Activated CD4-positive, alpha-beta T cell treated with anti-CD3 and anti-CD28 coated beads for 24 hours (primary cell): ENCODE measurements at places on chromosomes 6 and 20.
A peak's percentile ranks its signal among the peaks of the same experiment; 100 is the strongest.

DNA sequence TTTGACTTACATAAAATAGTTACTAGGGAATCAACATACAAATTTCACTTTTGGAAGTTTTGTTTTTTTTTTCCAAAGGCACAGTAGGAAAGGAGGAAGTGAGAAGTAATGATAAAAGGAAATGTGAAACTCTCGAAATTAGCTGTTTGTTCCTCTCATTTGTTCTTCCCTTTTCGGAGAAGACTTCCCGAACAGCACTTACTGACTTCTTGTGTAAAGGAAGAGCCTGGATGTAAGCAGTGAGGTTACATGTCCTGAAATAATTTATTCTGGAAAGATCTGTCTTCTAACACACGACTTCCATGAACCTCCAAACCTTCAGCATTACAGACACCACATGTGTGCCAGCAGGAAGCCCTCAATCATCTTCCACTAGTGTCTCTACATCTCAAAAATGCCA is 59.1 kb downstream of the KIF16B start:
- no peak for DNase-seq

- no peak for DNase-seq
These were observed 273.0 kb downstream of the CDH4 start for GRCh38 chr20:61524951-61525666.

DNA sequence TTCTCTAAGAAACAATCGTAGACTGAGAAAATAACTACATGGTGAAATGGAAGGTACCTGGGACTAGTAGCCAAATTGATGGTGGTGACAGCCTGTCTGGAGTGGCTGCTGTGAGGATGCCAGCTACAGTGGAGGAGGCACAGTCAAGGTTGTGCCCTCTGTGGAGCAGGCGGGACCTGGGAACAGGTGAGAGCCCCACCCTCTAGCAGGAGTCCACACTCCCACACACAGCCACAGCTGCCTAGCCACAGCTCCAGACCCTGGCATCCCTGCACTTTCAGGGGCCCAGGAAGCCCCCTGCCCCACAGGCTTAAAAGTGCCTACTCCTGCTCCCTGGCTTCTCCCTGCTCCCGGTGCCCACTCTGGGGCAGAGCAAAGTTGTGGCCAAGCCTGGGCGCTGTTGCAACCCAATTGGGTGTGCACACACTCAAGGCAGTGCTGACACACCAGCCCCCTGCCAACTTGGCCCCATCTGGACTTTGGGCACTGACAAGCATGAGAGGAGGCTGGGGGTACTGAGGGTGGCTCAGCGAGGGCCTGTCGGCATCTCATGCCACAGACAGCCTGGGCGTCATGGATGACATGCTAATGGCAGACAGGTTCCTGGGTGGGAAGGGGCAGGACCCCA is 548.7 kb downstream of the TBC1D32 start:
- no peak for DNase-seq

GRCh38 chr20:56469077-56469449 is 636 bp downstream of the RTF2 start:
- no peak for DNase-seq

- DNase-seq: no peak
These were observed 156.8 kb upstream of the GRIK2 start for GRCh38 chr6:101236709-101237108.

- peak; percentile 33 for DNase-seq
These were observed 24.7 kb upstream of the ASXL1 start for GRCh38 chr20:32333181-32333987.

DNA sequence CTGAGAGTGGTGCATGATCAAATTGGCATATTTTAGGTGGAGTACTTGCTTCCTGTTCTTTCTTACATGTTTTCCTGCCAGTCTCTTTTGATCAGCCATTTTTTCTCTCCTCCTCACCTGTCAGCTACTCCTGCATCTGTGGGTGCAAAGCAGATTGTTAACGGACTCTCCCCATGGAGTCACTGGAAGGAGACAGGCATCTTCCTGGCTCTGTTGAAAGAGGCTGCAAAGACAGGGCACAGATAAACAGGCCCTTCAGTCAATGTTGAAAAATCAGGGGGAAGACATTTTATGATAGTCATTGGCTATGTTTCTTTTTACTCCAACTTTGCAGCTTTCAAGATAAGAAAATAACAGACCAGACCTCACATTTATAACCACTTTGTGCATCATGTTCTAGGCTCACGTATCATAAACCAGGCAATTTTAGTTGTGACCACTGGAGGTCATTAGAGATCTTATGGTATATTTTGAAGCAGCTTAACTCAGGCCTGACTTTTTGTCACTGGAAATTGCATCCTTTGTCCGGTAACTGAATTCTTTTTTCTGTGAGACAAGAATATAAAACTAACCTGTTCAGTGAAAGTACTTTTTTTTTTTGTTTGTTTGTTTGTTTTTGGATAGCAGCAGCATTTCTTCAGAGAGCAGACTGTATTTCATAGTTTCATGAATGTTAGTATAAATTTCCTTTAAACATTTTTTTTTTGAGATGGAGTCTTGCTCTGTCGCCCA is 20.1 kb downstream of the ECT2L start:
- DNase-seq: no peak

GRCh38 chr20:23658336-23658735 is 20.6 kb upstream of the CST3 start:
- DNase-seq: no peak

- no peak for DNase-seq
These were observed 8.5 kb downstream of the NRN1 start for GRCh38 chr6:5998236-5998635.

GRCh38 chr6:131909408-131910218 is 41.6 kb downstream of the CCN2 start:
- peak; percentile 56 for DNase-seq

DNA sequence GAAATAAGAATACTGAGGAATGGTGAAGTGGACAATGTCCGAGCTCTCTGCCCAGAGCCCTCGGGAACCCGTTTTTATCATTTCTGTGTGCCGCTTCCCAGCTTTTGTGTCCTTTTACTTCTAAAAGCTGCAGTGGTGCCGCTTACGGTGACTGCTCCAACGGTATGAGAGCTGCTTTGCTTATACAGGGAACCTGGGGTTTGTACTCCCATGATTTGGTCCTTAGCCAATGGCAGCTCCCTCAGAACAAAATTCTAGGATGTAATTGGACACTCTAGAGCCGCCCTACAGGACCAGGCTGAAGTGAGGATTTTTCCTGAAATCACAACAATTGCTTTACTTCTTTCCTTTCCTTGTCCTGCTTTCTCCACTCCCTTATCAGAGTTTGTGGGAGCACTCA is 24.2 kb upstream of the PCSK2 start:
- no peak for DNase-seq

- no peak for DNase-seq
These were observed 4.3 kb upstream of the AKIRIN2 start for GRCh38 chr6:87706187-87706966.

DNA sequence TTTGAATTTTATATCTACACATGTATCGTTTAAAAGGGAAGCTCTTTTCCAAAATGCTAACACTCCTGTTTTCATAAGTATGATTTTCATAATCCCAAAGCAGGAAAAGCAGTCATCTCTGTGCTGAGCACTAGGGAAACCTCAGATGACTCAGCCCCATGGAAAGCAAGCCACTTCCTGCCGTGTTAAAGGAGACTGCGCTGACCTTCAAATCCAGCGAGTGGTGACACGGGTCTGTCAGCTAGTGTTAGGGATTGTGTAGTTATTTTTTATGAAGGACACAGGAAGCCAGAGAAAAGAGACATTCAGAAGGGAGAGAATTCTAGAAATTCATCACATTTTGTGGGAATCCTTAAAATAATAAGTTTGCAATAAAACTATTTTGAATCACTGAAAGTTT is 57.0 kb upstream of the CD93 start:
- no peak for DNase-seq

DNA sequence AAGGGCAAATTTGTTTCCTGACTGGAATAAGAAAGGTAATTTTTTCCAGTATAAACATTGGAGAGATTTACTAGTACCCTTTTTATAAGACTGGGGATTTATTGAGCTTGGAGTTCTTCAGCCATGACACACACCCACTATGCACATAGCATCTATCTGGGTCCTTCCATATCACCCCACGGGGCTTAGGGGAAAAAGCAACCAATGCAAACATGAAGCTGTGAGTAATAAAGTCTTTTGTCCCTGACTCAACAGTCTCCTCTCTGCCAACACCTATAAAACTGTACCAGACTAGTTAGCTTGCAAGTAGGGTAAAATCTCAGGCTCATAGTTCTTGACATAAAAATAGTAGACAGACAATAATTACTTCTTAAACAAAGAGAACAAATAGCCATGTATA is 23.4 kb downstream of the COL21A1 start:
- no peak for DNase-seq

GRCh38 chr20:24617757-24618450 is 148.5 kb downstream of the SYNDIG1 start:
- DNase-seq: no peak

GRCh38 chr6:24979176-24979575 is 43.4 kb upstream of the RIPOR2 start:
- no peak for DNase-seq

DNA sequence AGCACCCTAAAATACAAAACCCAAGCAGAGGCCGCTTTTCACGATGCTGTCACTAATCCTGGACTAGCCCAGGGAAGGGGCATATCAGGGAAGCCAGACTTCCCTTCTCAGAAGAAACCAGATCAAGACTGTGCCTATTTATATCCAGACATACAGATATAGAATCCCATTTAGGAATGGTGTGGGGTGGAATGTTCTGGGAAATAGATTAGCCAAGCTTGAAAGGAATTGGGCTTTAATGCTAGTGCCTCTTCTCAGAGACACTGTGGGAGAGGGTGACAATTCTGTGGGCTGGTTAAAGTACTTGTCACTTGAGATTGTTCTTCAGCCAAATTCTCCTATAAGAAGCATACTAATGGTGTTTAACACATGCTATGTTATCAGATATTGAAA is 45.5 kb downstream of the SNAP25 start:
- no peak for DNase-seq

- DNase-seq: no peak
These were observed 9.0 kb downstream of the TPBG start for GRCh38 chr6:82372656-82373055.

- DNase-seq: no peak
These were observed 31.4 kb upstream of the AKAP7 start for GRCh38 chr6:131103901-131104300.

GRCh38 chr6:75204217-75204958 is 1.5 kb downstream of the COL12A1 start:
- DNase-seq: no peak

DNA sequence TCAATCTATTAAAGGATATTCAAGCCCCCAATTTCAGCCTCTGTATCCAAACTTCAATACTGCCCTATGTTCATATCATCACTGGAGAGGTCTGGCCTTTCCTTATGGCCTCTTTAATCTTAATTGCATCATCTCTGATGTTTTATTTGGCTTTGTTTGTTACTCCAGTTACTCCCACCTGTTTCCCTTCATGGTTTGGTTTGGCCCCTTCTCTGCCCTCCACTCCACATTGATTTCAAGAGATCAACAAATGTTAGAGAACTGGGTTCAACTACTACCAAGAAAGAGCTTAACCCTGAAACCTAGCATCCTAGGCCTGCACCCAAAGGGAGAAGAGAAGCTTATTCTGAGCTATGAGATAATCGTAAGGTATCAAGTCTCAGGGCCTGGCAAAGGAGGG is 221.6 kb downstream of the LAMA2 start:
- no peak for DNase-seq

- DNase-seq: no peak
These were observed 439.6 kb upstream of the PTCHD4 start for GRCh38 chr6:48550603-48551002.

- DNase-seq: peak; percentile 7
These were observed 15.4 kb upstream of the STMND1 start for GRCh38 chr6:17086469-17086868.
